ENCODE measurements at places on chromosomes 3 and 15.

GRCh38 chr3:101849714-101850245 is 466 bp downstream of the NFKBIZ start:
- no peak for DNase-seq

DNA sequence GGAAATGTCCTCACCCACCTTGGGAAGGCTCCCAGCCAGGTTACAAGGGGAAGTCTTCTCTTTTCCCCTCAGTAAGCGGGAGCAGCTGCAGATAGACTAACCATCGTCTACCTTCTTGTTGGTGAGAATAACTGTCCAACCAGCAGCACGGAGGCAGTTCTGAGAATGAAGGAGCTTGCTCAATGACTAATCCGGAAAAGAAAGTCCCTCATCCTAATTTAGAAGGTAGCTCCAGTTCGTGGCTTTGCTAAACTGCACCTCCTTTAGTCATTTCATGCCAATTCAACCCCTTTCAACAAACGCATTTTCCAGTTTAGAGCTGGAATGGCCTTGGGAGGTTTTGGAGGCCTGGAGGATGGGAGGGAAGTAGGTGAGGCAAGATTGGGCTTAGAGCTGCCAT is 527.4 kb upstream of the PROK2 start:
- DNase-seq: peak; percentile 33

DNA sequence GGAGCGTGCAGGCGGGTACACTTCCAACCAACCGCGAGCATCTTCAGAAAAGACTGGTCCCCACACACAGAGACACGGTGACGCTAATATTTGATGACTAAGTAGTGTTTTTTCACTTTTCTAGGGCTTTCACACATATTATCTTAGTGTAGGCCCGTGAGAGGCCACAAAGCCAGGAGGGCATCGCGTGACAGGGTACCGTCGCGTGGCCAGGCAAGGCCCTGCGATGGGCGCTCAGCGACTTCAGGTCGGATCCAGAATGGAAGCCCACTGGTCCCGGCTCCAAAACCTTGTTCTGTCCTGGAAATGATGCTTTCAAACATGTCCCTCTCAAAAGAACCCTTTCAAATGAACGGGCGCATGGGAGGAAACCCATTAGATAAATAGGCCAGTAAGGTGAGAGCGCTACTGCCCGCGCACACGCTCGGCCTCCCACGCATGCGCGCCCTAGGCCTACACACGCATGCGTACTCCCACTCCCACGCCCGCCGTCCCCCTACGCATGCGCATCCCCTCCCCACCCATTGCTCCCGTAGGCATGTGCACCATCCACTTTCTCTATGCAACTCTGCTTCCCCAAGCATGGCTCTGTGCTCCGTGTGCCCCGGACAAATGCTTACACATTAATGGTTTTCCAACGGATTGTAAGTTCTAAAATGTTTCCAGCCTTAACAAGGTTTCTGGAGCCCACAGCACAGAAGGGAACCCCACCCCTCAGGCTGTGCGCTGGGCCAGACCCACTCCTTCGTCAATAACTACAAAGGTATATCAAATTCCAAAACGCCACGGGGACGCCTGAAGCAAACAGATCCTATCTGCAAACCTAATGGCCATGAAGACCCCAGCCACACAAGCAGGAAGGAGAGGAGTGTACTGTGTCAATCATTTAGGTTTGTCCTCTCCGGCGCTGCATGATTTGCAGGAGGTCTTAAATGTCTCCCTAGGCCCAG is 72.1 kb downstream of the OCA2 start:
- no peak for DNase-seq

- DNase-seq: no peak
Observed at GRCh38 chr3:190577225-190577624, 63.3 kb downstream of the IL1RAP start.

DNA sequence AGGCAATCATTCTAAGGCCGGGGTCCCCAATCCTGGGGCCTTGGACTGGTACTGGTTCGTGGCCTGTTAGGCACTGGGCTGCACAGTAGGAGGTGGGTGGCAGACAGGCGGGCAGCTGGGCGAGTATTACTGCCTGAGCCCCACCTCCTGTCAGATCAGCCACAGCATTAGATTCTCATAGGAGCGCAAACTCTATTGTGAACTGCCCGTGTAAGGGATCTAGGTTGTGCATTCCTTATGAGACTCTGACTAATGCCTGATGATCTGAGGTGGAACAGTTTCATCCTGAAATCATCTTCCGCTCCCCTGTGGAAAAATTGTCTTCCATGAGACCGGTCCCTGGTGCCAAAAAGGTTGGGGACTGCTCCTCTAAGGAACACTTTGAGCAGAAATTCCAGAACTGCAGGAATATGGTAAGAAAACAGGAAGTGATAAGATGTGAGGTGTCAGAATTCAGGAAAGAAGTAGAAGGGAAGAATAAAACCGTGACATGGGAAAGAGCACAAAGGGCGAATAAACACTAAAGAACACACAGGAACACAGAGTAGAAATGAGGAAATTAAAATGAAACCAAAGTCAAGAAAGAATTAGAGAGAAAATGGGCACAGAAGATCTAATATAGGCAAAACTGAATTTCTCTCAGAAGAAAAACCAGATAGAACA is 57.6 kb downstream of the PDCD6IP start:
- DNase-seq: no peak

DNA sequence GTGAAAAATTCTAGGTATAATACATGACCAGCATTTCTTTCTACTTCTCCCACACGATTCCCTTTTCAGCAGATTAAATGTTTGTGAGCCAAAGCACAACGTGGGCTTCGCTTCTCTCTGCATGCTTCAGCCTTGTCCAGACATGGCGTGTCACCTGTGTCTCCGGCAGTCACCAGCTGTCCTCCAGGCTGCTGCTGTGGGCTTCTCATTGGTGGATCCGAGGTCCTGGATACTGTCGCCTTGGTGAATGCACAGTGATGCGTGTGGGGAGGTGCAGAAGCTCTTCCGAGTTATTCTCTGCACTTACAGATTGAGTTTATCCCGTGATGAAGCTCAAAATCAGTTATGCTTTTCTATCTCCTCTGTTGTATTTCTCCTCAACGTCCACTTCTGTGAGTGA is 23.0 kb upstream of the GOLGA8J start:
- no peak for DNase-seq

DNA sequence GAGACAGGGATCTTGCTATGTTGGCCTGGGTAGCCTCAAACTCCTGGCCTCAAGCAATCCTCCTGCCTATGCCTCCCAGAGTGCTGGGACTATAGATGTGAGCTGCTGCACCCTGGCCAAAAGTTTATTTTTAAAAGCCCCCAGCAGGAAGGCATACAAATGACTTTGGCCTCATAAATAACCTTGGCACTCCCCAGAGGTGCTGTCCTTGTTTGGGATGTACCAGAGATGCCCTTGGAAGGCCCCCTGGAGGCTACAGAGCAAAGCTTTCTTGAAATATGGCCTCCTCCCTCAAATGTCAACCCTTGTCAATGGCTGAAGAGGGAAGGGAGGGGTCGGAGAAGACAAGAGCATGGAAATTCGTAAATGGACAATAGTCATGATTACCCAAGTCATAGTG is 14.0 kb upstream of the RTP3 start:
- DNase-seq: no peak

DNA sequence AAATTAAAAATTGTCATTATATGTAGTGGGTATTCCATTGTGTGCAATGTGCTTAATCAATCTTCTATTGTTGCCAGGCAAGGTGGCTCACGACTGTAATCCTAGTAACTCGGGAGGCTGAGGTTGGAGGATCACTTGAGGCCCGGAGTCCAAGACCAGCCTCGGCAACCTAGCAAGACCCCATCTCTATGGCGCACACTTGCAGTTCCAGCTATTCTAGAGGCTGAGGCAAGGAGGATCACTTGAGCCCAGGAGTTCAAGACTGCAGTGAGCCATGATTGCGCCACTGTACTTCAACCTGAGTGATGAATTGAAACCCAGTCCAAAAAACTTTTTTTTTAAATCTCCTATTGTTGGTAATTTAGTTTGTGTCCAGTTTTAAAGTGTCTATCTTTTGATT is 33.4 kb upstream of the ABHD2 start:
- DNase-seq: no peak

- no peak for DNase-seq
Observed at GRCh38 chr3:57059411-57059810, 1.1 kb upstream of the SPATA12 start.

DNA sequence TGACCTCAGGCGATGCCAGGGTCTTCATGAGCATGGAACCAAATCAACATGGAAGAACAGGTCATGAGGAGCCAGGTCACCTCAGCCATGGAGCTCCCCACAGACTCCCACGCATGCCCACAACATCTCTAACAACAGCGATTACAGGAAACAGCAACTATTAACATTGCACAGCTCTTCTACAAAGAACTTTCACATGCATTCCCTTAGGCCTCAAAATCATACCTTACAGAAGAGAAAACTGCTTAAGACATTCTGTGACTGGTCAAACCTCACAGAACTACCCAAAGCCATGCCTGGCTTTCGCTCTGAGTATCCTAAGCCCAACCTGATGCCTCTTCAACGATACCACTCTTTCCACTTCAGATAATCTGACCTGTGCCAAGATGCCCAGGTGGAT is 117.8 kb downstream of the OXNAD1 start:
- no peak for DNase-seq

DNA sequence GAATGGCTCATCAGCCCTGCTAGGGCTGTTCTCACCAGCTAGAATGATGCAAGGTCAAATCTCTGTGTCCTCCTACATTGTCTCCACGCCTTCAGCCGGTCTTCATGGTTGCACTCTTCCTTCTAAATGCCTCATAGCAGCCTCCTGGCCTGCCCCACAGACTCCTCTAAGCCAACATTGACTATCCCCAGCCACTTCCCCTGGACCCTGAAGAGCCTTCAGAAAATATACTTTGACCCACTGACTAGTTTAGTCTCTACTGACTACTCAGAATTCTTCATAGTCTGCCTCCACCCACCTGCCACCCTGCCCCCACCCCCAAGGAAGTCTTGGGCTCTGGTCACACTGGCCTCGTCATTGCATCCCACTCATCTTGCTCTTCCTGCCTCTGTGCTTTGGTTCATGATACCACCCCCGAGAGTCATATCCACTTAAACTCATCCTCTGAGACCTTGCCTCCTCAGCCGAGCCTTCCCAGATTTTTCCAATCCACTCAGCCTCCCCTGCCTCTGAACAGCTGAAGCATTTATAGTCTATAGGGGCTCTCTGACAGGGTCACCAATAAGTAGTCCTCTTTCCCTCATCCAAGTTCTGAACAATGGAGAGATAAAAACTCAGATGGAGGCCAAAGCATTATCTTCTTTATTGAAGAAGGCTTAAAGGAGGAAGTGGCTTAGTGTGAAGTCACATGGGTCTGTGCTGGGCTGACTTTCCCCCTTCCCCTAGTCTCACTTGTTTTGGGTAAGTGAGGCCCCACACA is 9.5 kb upstream of the DOCK3 start:
- no peak for DNase-seq

DNA sequence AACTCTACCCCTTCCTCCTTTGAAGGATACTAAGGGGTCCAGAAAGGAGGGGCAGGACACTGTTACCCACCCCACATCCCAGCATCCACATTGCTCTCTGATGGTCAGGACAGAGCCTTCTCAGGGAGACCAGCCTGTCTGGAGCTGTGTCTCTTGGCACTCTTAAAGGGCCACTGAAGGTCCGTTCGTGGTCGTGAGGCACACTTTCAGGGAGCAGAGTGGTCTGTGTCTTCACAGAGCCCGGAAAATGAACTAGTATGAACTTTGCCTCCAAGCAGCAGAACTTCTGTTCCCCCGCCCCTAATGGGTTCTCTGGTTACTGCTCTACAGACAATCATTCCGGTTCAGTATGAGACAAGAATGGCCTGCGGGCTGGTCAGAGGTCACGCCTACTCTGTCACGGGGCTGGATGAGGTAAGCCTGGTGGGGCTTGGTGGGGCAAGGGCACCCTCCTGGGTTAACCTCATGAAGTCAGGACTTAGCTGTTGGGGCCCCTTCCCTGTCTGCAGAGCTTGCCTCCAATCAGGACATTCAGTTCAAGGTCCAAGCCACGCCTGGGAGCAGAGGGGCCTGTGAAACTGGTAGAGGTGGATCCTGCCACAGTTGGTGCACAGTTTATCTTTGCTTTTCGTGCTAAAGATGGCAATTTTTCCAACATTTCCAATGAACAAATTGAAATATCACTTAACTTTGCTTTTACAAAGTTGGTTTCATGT is 33.2 kb downstream of the CAPN3 start:
- no peak for DNase-seq

DNA sequence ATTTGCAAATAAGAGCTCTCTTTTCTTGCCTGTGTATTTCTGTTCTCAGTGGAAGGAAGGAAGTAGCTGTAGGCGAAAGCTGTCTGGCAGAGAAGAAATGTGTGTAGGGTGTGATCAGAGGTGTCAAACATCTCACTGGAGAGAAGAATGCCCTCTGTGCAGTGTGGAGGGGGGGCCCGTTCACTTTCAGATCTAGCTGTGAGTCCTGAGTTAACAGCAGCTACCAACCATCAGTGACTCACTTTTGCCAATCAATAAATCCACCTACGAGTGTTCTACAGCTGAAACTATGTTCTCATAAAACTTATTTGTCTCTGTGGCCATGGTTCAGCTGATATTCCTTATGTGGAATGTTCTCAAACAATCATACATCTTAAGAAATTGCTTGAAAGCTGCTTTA is 103.7 kb downstream of the FRMD4B start:
- no peak for DNase-seq

DNA sequence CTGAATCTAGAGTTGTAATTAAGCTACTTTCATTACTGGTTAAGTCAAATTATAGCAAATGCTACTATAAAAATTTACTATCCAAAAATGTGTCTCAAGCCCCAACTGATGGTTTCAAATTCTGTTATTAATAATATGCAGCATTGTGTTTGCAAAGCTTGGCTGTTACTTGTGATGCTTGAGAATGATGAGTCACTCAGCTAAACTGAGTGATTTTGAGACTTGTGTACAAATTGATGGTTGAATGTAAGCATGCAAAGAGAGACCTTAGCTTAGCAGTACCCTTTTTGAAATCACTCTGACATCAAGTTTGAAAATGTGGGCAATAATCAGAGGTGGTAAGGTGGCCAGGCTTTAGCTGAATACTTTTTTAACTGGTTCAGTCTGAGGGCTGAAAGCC is 27.6 kb downstream of the OPA1 start:
- DNase-seq: no peak

DNA sequence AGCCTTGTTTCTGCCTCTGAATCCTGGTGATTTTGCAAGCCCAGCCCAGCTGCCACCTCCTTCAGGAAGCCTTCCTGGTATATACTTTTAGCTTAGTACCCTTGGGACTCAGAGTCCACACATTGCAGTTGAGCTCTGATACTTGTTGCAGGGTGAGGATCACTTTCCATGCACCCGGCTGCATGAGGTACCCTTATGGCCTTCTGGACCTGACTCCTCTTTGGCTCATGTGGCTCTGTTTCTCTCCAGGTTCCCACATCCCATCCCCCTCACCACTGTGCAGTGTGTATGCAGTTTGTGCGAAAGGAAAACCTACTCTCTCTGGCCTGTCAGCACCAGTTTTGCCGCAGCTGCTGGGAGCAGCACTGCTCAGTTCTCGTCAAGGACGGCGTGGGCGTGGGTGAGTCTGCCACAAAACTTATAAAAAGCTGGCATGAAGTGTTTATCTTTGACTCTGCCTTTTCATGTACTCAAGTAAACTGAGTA is 23.1 kb upstream of the P4HTM start:
- DNase-seq: no peak

DNA sequence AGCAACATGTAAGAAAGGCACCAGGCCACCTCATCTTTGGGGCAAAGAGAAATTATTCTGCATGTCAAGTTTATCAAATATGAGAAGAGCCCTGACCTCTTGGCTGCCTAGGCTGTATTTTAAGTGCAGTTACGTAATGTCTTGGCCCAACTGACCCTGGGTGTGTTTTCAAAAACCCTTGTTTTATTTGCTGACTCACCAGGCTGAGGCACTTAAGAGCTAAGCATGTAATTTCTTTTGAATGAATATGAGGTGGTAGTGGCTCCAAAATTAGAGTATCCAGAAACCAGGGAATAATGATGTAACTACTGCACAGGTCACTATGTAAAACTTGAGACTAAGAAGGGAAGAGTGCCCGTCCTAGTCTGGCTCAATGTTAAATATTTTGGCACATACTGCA is 24.3 kb downstream of the PGPEP1L start:
- DNase-seq: no peak

All from GM12892 (cell line).